WTC11 (cell line): ENCODE measurements at places on chromosomes 13 and 19. TPM values are rescaled to one million over a fixed set of nuclear protein-coding genes. Genes with fewer than 3 reads are reported as not detected.

DNA sequence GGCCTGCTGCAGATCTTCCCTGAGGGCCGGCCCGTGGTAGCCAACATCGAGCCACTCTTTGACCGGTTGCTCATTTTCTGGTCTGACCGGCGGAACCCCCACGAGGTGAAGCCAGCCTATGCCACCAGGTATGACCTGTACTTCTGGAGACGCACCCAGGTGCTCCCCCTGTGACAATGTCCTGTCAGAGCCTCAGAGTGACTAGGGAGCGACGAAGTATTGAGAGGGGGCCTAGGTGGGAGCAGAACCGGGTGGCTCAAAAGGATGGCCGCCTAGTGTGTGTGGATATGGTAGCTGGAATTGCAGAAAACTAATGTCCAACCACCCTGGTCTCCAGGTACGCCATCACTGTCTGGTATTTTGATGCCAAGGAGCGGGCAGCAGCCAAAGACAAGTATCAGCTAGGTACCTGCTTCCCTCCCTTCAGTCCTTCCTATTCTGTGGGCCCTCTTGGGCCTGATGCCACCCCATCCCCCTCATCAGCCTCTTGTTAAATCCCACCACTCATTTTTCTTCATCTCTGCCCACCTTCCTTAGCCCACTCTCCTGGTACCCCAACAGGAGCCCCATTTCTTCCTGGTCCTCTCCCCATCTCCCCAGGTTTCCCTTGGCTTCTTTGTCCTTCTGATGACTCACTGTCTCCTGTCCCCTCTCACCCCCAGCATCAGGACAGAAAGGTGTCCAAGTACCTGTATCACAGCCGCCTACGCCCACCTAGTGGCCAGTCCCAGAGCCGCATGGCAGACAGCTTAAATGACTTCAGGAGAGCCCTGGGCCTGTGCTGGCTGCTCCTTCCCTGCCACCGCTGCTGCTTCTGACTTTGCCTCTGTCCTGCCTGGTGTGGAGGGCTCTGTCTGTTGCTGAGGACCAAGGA is 8.4 kb downstream of the EGLN2 start:
- H3K36me3 ChIP-seq, result peaks cover 13% of the 10 kb centered on the region
- peak; percentile 80 for DNase-seq
- H3K27me3 ChIP-seq, result peaks cover 4% of the 10 kb centered on the region
- peak overlapping the region; percentile 42 for H3K27ac ChIP-seq
- no peak overlapping the region for H3K4me3 ChIP-seq

DNA sequence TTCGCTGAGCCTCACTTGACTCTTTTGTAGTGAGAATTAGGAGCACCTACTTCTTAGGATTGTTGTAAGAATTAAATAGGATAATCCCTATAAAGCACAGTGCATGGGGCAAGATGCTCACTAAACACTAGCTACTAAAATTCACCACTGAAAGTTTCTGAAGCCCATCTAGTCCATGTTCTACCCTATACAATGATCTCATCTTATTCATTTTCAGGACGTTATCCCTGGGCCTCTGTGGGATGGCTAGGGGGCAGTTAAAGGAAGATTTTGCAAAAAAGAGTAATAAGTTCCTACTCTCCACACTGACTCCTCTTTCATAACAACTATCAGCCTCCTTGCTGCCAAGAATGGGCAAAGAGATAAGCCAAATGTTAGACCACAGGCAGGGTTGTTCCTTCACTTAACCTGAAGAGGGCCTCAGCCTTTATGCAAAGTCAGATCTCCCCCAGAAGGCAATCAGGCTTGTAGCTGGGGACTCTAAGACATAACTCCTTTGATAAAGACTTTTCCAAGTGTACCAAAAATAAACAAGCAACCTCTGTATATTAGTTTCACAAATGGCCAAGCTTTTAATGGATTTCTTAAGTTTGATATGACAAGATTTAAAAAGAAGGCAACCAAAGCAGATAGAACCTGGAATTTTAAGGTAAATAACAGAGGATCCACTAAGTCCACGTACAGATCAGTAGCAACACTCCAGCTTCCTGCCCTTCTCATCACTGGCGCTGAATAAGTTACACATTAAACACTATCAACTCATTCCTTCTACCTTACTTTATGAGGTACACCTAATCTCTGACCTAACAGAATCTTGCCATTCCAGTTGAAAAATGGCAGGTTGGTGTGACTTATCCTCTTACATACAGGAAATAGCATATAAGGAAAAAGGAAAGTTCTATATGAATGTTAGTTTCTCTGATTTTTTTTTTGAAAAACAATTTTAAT is 44.4 kb downstream of the ELF1 start:
- no peak overlapping the region for H3K4me3 ChIP-seq
- no peak for DNase-seq
- H3K27me3 ChIP-seq, result no peaks in the 10 kb centered on the region
- no peaks in the 10 kb centered on the region for H3K36me3 ChIP-seq
- no peak overlapping the region for H3K27ac ChIP-seq
- H3K4me1 ChIP-seq, result peaks cover 7% of the 10 kb centered on the region

DNA sequence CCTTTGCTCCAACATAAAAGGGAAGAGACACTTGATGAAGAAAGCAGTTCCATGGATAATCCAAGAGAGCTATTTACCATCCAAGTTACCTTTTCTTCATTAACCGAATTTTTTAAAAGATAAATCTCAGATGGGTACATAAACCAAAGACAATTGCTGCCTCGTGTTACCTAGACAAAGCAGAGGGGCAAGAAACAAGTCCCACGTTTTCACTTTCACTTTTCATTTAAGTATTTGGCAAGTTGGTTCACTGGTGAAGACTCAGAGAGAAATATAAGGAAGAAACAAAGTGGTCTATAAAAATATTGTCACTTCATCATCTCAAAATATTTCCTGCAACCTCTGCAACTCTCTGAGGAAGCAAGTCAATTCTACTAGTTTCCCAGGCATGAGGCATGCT is 446.1 kb downstream of the FGF14 start:
- DNase-seq, result no peak
- no peaks in the 10 kb centered on the region for H3K36me3 ChIP-seq
- no peak overlapping the region for H3K4me3 ChIP-seq
- no peaks in the 10 kb centered on the region for H3K27me3 ChIP-seq
- H3K27ac ChIP-seq, result no peak overlapping the region
- peaks cover 12% of the 10 kb centered on the region for H3K4me1 ChIP-seq

ZNF700 gene
- 9.1 to 11.4 TPM (median 10.7 TPM) in 3 replicates for total RNA-seq

- H3K27me3 ChIP-seq, result no peaks in the 10 kb centered on the region
- H3K36me3 ChIP-seq, result peaks cover 57% of the 10 kb centered on the region
- no peak overlapping the region for H3K4me3 ChIP-seq
- peak; percentile 88 for DNase-seq
- H3K4me1 ChIP-seq, result peaks cover 6% of the 10 kb centered on the region
Observed at GRCh38 chr19:53927739-53928138, 18.7 kb downstream of the CACNG7 start.

GRCh38 chr13:76213423-76213904 is 577.3 kb downstream of the LMO7 start:
- DNase-seq, result no peak
- no peaks in the 10 kb centered on the region for H3K27me3 ChIP-seq
- H3K36me3 ChIP-seq, result no peaks in the 10 kb centered on the region
- no peak overlapping the region for H3K27ac ChIP-seq

DNA sequence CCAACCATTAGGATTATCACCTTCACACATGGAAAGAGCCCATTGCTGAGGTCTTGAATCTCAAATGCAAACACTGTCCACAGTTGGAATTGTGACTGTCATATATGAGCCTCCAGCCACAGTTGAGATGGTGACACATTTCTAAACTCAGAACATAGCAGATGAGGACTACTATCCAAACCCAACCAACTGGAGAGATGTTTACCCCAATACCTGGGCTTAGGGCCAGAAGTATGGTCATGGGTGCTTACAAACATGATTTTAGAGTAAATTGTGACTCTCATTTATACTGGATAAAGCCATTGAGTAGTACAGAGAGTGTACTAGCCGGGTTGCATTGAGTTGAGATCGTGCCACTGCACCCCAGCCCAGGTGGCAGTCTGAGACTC is 14.0 kb upstream of the ZNF681 start:
- no peaks in the 10 kb centered on the region for H3K27me3 ChIP-seq
- no peak overlapping the region for H3K4me3 ChIP-seq
- DNase-seq, result no peak
- no peak overlapping the region for H3K27ac ChIP-seq
- peaks cover 73% of the 10 kb centered on the region for H3K36me3 ChIP-seq

DNA sequence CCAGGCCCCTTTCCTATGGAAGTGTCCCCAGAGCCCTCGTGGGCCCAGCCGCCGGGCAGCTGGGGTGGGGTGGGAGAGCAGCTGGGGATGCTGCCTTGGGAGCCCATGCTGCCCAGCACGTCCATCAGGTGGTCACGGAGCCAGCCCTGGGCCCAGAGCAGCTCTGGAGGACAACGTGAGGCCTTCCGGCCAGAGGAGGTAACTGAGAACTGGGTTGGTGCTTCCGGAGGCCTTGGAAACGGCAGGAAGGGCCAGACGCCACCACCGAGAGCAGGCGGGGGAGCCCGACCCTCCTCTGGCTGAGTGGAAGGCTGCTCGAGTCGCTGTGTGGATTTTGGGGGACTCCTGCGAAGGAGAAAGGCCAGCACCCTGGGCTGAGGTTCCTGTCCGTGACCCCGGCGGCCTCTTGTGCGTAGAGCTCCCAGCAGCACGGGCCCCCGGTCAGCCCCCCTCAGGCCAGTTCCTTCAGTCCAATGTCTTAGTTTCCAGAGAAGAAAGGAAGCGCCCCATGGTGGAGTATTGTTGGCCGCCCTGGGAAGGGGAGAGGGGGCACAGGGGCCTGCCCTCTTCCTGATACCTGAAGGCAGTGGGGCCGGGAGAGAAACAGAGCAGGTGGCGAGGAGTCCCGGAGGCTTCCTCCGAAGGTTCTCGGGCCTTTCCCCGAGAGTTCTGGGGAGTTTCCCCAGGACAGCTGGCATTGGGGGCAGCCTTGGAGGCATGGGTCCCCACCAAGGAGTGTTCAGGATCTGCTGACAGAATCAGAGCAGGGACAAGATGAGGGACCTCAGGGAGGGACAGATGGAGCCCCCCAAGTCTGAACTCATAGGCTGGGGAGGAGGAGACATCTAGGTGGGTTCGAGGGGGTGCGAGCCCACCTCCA is 68.8 kb downstream of the MLLT1 start:
- peaks cover 5% of the 10 kb centered on the region; the same call in 1 of the 2 replicates for H3K36me3 ChIP-seq
- H3K27me3 ChIP-seq, result peaks cover 4% of the 10 kb centered on the region; the same call in 1 of the 2 replicates
- H3K4me1 ChIP-seq, result no peaks in the 10 kb centered on the region
- no peak overlapping the region for H3K27ac ChIP-seq
- DNase-seq, result no peak
- no peak overlapping the region for H3K4me3 ChIP-seq

GRCh38 chr19:18847549-18848463 is 16.0 kb downstream of the UPF1 start:
- no peaks in the 10 kb centered on the region; the same call in 1 of the 2 replicates for H3K4me1 ChIP-seq
- H3K27me3 ChIP-seq, result no peaks in the 10 kb centered on the region
- H3K4me3 ChIP-seq, result no peak overlapping the region
- DNase-seq, result no peak
- H3K27ac ChIP-seq, result peak overlapping the region; percentile 96

GRCh38 chr19:5913739-5914357 is at the start of gene CAPS:
CAPS (plus strand) TSS chr19:5914254; CDS start chr19:5914407, 153 bp downstream.
- peaks cover 10% of the 10 kb centered on the region for H3K36me3 ChIP-seq
- H3K27me3 ChIP-seq, result no peaks in the 10 kb centered on the region
- peak within 1 kb of the TSS; percentile 78; the same call in 1 of the 2 replicates for H3K27ac ChIP-seq
- no peak for DNase-seq
- H3K4me3 ChIP-seq, result no peak within 1 kb of the TSS

DNA sequence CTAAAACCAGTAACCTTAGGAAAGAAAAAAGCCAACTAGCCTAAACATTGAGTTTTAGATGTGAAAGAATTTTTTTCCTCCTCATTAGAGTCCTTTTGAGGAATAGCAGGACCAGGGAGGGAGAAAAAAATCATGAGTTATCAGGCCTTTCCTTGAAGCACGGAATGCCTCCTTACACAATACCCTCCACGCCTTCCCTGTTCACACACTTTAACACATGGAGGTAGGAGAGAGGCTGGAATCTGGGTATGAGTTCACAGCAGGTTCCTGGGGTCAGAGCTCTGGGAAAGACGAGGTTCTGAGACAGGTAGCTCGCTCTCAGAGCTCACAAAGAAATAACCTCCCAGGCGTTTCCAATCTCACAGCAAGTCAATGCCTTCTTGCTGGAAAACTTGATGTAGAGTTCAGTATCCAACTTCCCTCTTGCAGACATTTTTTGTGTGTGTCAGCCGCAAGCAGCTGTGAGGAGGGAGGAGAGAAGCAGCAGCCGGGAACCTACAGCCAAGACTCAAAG is 716 bp downstream of the ZNF573 start:
- H3K36me3 ChIP-seq, result no peaks in the 10 kb centered on the region
- H3K27me3 ChIP-seq, result no peaks in the 10 kb centered on the region
- H3K4me3 ChIP-seq, result peak overlapping the region; percentile 94
- no peak for DNase-seq

SULT2A1 gene
- 0.18 to 0.32 TPM (median 0.31 TPM) in 3 replicates for total RNA-seq

- H3K4me1 ChIP-seq, result peaks cover 4% of the 10 kb centered on the region
- peak overlapping the region; percentile 84; the same call in 1 of the 2 replicates for H3K27ac ChIP-seq
- H3K4me3 ChIP-seq, result no peak overlapping the region
- no peak for DNase-seq
- no peaks in the 10 kb centered on the region; the same call in 1 of the 2 replicates for H3K36me3 ChIP-seq
Observed at GRCh38 chr13:110361365-110361911, 54.4 kb downstream of the COL4A2 start.

- H3K4me3 ChIP-seq, result no peak overlapping the region
- no peaks in the 10 kb centered on the region for H3K36me3 ChIP-seq
- DNase-seq, result no peak
- no peaks in the 10 kb centered on the region for H3K27me3 ChIP-seq
- H3K27ac ChIP-seq, result no peak overlapping the region
Observed at GRCh38 chr13:78997902-78998629, 339.1 kb upstream of the OBI1 start.

HS6ST3 gene
- total RNA-seq, result 1.2 to 1.4 TPM (median 1.3 TPM) in 3 replicates

GRCh38 chr19:39057615-39058014 is 25.3 kb upstream of the FBXO27 start:
- no peaks in the 10 kb centered on the region for H3K36me3 ChIP-seq
- no peak overlapping the region for H3K4me3 ChIP-seq
- H3K4me1 ChIP-seq, result no peaks in the 10 kb centered on the region
- H3K27me3 ChIP-seq, result peaks cover 7% of the 10 kb centered on the region
- DNase-seq, result no peak

DNA sequence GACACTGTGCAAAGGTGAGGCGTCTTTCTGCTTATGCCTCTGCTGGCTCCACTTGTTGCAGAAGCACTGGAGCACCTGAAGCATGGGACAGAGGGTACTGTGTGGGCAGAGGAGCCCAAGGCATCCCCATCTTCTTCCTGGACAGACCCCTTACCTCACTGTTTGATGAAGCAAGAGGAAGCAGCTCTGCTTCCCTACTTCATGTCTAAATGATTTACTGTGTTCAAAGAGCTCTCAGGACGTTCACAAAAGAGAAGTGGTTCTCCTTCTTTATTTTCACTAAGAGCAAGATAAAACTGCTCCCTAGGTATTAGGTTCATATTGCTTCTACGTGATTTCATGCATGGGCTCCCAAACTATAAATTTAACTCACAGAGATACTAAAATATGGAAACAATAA is 1635.4 kb upstream of the SLC10A2 start:
- H3K36me3 ChIP-seq, result no peaks in the 10 kb centered on the region
- no peaks in the 10 kb centered on the region for H3K4me1 ChIP-seq
- H3K27ac ChIP-seq, result no peak overlapping the region

ZNF83 gene
- total RNA-seq, result 32.5 to 36.4 TPM (median 34.1 TPM) in 3 replicates
